ENCODE measurements at places on chromosomes 2 and 18.

- no peak for DNase-seq
Observed at GRCh38 chr2:211835695-211836094, 702.9 kb downstream of the ERBB4 start.

GRCh38 chr2:189818249-189819038 is 34.2 kb downstream of the PMS1 start:
- no peak for DNase-seq

DNA sequence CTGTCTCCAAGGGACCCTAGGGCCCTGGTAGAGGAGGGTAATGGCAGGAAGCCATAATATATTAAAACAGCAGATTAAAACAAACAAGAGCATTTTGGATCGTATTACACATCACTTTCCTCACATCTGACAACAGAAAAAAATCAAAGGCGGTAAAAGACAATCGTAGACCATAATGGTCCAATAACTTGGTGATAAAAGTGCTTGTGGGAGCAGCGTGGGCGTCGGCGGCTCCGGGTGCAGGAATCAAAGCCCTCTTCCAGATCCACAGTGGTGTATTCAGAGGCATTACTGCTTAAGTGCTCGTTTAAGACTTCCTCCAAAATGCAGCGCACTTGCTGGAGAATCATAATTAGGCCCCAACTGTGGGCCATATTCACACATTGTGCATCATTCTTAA is 68.0 kb downstream of the FECH start:
- no peak for DNase-seq

DNA sequence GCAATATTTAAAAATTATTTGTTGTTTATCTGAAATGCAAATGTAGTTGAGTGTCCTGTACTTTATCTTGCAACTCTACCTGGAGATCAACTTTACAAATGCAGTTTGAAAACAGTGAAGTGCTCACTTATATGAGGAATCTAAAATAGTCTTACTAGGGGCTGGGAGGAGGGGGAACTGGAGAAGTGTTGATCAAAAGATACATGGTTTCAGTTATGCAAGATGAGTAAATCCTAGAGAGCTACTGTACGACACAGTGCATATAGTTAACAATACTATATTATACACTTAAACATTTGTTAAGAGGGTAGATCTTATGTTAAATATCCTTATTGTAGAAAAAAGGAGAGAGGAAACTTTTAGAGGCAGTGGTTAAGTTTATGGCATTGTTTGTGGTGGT is 241.9 kb downstream of the BCL11A start:
- DNase-seq = no peak

DNA sequence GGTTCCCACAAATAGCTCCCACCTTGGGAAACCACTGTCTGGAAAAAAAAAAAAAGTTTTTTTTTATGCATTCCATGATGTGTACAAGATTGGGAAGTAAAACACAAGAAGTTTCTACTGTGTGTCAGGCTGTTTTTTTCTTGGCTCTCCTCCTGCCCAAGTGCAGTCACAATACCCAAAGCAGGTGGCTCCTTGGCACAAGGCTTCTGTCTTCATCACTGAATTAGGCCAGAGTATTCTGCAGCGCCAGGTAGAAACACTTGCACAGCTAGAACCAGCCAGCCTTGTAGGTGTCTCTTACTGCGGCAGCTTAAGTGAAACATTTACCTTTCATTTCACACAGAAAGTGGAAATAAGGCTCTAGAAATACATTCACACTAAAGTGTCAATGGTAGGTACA is 23.8 kb upstream of the MAL start:
- no peak for DNase-seq

DNA sequence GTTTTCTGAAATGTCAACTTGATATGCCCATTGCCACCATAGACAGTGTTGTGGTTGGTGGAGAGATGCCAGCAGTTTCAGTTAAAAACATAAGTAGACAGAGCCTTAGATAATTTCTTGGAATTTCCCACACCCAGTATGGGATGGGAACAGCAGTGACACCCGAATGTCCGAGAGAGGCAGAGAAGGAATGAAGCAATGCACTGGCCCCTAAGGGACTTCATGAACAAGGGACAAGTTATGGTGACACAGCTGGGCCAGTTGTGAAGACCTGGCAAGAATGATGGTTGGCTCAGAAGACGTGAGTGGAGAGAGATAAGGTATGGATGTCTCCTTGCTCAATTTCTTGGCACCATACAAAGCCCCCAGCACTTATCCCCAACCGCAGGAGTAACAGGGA is 165.2 kb upstream of the APCDD1 start:
- DNase-seq = no peak

GRCh38 chr2:74751981-74752851 is 81.7 kb upstream of the HK2 start:
- DNase-seq = no peak

DNA sequence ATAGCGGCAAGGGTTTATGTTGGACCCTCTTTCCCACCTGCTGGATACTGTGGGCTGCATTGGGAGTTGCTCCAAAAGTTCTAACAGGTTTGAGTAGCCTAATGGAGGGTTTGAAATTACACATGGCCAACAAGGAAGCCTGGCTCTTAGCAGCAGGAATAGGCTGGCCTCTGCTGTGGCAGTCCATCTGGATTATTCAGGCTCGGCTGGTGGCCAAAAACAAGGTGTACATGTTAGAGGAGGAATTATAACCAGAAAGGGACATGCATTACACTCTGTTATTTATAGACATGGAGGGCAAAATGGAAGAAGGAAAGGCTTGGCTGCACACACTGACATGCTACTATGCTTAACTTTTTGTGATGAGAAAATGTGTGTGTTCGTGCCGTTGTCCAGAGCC is 61.1 kb upstream of the NRXN1 start:
- DNase-seq = no peak

DNA sequence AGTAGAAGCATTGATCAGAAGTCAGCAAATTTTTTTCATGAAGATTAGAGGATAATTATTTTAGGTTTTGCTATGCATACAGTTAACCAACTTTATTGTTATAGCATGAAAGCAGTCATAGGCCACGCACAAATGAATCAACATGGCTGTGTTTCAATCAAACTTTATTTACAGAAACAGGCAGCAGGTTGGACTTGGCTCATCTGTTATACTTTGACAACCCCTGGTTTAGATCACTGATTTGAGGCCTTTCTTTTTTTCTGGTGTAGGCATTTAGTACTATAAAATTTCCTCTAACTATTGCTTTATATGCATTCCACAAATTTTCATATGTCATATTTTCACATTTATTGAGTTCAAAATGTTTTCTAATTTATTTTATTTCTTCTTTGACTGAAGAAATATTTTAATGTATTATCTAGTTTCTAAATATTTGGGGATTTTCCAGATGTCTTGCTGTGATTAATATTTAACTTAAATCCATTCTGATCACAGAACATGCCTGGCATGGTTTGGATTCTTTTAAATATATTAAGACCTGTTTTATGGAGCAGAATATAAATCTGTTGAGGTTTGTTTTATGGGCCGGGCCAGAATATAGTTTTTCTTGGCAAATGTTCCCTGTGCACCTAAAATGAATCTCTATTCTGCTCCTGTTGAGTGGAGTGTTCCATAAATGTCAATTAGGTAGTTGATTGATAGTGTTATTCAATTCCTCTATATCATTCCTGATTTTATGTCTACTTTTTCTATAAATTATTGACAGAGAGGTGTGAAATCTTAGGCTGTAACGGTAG is 116.3 kb upstream of the KLHL29 start:
- no peak for DNase-seq

- no peak for DNase-seq
Observed at GRCh38 chr2:51201295-51201694, 169.4 kb upstream of the NRXN1 start.

DNA sequence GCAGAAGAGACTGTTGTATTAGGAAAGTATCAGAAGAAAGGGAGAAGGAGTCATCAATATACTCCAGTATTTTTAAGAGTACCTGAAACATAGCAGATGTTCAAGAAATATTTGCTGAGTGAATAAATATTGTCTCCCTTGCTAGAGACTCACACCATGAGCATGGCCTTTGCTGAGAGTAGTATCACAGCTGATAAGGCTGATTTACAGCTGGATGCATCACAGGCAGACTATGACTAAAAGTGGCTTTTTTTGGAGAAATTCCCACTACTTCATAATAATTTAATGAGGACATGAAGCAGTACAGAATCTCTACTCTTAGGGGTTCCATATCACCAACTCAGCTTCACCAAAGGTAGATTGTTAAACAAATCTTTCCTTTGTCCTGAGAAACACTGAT is 373.3 kb downstream of the RBM43 start:
- DNase-seq = no peak
